ENCODE measurements at places on chromosomes 16 and 17.

GRCh38 chr16:85094812-85095211 is 17.5 kb downstream of the CIBAR2 start:
- DNase-seq = no peak

GRCh38 chr17:17902376-17902775 is 65.6 kb upstream of the SREBF1 start:
- no peak for DNase-seq

DNA sequence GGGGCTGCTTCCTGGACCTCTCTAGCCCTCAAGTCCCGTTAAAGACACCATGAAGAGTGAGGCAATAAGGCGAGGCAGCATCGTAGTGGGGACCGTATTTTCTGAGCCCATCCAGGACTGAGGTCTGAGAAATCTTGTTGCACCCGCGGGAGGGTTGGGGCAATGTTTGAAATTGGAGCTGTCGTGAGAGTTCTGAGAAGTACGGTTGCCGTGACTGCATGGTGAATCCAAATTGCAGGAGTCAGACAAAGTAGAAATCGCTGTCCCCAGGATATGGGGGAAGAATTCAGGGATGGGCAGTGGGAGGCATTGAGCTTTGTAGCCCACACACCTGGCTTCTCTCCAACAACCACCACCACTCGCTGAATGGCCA is 42.0 kb upstream of the RPL38 start:
- DNase-seq = no peak

- peak; percentile 65 for DNase-seq
Measured at GRCh38 chr17:30554839-30555751, 77.9 kb downstream of the GOSR1 start.

DNA sequence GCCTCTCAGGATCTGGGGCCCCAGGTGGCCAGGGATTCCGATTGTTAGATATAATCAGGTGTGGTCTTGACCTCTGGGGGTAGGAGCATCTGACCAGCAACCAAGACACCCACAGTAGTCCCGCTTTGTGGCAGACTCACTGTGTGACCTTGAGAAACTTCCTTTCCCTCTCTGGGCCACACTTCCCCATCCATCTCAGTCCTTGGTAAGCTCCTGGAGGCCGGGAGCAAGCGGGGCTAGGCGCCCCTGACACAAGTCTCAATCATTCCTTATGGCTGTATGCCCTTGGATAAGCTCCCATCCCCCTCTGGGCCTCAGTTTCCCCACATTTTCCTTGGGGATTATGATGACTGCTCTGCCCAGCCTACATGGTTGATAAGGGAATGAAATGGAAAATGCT is 21.3 kb downstream of the CPNE2 start:
- no peak for DNase-seq

GRCh38 chr17:75308732-75309629 is 19.7 kb upstream of the SLC25A19 start:
- DNase-seq = no peak

GRCh38 chr16:56743840-56744239 is 13.9 kb downstream of the NUP93 start:
- DNase-seq = no peak

- no peak for DNase-seq
Measured at GRCh38 chr17:53462393-53462811, 360.3 kb upstream of the KIF2B start.

GRCh38 chr17:76384222-76384986 is at the start of gene SPHK1:
Gene SPHK1, plus strand, starts transcription at chr17:76384609. Its CDS starts 1,036 bp downstream, at chr17:76385645.
- DNase-seq = no peak

GRCh38 chr17:69581061-69581961 is 166.8 kb downstream of the MAP2K6 start:
- DNase-seq = no peak

- DNase-seq = no peak
Measured at GRCh38 chr17:76868669-76869495, 678 bp downstream of the MGAT5B start.

GRCh38 chr16:4455951-4456350 is 18.5 kb downstream of the NMRAL1 start:
- no peak for DNase-seq

- peak; percentile 4 for DNase-seq
Measured at GRCh38 chr17:73696251-73696650, 52.0 kb upstream of the SDK2 start.

- no peak for DNase-seq
Measured at GRCh38 chr16:10988879-10989278, 44.5 kb downstream of the CLEC16A start.

DNA sequence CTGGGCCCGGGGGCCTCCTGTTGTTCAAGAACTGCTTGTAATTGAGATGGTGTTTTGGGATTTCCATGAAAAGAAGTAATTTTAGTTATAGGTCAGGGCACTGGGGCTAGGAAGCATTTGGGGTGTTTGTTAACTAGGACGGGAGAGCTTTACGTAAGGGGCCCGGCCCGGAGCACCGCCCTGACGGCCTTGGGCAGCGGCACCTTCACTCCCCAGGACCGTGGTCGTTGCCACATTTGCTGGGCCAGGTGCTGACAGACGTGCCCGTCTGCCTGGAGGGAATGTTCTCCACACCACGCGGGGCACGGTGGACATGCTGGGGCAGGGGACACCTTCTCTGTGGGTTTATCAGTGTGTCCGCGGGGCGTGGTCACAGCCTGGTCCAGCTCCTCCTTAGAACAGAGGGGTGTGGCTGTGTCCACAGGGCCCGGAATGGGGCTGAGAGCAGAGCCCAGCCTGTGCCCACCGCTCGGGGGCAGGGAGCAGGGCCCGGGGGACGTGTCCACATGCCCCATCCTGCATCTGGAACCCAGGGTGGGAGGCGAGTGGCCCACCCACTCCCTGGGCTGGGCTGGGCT is 57.7 kb downstream of the BAIAP2 start:
- no peak for DNase-seq

DNA sequence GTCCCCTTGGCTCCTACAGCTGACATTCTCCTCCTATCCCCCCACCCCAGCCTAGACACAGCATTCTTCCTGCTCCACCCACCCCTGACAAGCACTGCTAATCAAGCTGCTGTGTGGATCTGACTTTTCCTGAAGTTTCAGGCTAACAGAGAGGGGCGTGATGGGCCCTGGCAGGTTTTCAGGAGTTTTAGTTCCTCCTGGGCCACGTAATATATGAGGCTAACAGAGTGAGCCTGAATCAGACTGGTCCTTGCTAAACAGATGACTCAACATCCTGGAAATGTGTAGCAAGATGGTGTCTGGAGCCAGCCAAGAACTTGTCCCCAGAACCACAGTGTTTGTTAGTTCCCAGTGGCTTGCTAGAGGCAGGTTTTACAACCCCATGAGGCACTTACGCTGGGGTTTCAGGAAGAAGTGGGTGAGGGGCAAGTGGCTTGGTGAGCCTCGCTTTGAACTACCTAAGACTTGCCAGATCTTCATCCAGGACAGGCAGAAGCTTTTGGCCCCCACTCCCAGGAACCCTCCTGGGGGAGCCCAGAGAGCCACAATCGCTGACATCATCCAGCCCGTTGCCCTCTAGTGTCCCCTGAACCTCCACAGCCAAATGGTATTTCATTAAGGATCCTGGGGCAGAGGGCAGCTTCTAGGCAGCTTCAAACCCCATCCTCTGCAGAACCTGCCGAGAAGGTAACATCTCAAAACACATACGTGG is 15.9 kb downstream of the TMEM92 start:
- peak; percentile 92 for DNase-seq

DNA sequence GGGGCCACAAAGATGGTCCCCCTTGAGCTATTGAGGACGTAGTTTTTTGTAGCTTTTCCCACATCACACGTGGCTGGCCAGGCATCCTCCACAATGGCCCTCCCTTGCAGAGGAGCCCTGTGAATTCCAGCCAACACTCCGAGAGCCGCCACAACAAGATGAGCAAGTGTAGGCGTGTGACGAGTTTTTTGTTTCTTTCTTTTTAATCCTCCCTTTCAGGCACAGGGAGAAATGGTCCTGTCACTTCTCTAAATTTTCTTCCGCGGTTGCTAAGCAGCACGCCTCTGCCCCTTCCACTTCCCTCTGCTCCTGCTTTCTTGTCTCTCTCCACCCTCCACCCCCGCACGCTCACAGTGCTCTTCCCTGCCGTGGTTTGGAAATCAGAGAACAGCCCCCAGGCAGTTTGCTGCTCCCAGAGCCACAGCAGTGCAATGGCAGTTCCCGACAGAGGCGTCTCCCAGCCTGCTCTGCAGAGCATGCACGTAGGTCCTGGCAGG is 68.0 kb upstream of the MRTFB start:
- DNase-seq = peak; percentile 76

GRCh38 chr16:73976644-73977043 is 320.0 kb upstream of the PSMD7 start:
- no peak for DNase-seq

- no peak for DNase-seq
Measured at GRCh38 chr16:88337021-88337420, 45.7 kb upstream of the ZNF469 start.

- DNase-seq = no peak
Measured at GRCh38 chr16:3859889-3860288, 20.6 kb downstream of the CREBBP start.

DNA sequence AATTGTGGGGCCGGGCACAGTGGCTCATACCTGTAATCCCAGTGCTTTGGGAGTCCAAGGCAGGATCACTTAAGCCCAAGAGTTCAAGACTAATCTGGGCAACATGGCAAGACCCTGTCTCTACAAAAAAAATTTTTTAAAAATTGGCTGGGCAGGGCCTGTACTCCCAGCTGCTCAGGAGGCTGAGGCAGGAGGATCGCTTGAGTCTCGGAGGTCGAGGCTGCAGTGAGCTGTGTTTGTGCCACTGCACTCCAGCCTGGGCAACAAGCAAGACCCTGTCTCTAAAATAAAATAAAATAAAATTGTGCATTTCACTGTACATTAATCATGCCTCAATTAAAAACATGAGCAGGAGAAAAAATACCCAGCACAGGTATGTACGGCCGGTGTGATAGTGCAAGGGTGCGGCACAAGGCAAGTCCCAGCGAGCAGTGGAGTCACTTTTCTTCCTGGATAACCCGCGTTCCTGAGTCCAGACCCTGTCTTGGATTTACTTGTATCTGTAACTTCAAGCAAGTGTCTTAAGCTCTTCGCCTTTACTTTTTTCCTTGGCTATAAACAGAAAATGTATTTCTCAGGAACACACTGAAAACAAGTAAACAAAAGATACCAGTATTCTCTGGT is 11.4 kb downstream of the ZDHHC7 start:
- DNase-seq = no peak

DNA sequence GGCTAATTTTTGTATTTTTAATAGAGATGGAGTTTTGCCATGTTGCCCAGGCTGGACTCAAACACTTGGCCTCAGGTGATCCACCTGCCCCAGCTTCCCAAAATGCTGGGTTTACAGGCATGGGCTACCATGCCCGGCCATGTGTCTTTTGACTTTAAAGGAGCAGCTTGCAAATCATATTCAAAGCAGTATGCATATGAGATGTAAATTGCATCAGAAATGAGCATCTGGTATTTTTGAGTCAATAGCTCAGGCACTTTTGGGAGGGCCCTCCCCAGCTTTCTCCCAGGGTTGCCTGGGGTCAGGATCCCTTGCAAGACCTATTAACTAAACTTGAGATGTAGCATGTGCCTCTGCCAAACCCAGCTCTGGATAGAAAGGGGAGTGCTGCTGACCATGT is 21.5 kb downstream of the EPOP start:
- DNase-seq = no peak

GRCh38 chr17:4535667-4536258 is 19.4 kb downstream of the MYBBP1A start:
- no peak for DNase-seq

DNA sequence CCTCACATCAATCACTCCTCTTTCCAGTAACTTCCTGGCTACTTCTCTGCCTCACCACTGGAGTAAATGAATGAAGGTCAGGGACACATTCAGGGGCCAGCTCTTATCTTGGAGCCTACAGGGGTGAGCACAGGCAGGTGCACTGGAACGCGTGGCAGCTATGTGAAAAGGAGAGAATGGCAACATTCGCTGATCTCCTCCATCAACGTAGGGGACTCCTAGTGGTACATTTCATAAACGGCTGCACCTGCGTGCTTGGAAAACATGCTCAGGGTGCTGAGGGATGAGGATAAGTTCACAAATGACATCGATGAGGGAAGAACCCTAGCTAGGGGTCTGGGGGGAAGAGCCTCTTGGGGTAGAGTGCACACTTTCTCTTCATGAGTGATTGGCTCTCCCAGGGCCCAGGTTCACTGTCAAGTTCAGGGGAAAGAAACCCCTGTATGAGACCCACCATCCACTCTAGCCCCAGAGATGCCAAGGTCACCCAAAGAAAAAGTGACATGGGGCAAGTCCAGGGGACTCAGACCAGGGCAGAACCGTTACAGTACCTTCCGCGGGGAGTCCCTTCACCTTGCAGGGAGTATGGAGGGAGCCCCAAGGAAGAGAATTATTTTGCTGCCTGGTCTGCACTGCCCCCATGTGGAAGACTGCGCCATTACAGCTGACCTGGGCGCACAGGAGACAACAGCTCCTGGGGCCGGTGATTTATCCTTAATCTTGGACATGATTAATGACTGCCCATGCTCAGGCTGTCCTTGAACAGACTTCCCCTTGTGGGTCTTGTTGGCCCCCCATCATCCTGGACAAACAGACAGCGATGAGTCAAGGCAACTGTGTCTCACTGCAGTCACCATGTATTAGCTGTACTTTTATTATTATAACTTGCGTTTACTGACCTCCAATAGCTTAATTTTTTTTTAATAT is 30.1 kb downstream of the VAC14 start:
- DNase-seq = no peak

DNA sequence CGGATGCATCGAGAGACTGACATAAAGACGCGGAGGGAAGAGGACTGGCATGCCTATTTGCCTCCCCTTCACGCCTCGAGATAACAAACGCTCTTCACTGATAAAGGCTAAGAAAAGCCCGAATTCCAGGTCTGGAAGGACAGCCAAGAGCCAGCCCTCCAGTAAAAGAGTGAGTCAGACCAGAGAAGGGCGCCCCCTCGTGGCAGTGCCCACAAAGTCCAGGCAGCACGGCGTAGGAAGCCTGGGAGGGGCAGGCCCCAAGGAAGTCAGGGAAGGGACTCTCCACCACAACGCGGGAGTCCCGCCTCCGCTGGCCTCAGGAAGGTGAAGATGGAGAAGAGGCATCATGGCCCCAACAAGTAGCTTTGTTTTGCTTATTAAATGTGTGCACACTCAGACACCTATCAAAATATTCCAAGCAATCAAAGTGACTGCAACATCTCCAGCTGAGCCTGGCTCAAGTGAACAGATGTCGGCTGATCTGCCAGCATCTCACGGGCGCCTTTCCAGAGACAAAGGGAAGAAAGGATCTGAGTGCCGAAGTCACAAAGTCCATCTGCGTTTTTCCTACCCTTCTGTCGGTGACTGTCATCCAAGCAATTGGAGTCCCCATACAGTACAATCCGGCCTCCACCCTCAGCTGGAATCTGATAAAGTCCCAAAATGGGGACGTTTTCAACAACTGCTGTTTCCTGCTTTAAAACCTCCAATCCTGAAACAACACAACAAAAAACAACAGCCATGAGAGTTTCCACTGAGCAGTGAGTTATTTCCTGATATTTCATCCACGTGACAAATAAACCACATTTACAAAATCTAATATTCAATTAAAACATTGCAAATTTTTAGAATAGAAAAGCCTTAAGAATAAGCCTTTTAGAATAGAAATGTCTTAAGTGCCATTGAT is 20.4 kb upstream of the SLC38A8 start:
- peak; percentile 83 for DNase-seq

DNA sequence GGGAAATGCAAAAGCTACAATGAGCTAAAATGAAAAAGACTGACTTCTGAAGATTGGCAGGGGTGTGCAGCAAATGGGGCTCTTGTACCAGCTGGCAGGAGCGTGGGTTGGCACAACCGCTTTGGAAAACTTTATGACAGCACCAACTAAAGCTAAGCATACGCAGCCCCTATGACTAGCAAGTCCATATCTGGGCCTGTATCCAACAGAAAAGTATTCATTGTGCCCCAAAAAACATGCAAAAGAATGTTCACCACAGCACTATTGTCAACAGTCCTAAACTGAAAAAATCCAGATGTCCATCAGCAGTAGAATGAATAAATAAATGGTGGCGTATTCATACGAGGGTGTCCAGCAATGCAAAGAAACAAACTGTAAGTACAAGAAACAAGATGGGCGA is 22.6 kb upstream of the ITGA3 start:
- no peak for DNase-seq

Measured in coronary artery (tissue), 2 donors.